ENCODE measurements at places on chromosomes 7 and 10.

DNA sequence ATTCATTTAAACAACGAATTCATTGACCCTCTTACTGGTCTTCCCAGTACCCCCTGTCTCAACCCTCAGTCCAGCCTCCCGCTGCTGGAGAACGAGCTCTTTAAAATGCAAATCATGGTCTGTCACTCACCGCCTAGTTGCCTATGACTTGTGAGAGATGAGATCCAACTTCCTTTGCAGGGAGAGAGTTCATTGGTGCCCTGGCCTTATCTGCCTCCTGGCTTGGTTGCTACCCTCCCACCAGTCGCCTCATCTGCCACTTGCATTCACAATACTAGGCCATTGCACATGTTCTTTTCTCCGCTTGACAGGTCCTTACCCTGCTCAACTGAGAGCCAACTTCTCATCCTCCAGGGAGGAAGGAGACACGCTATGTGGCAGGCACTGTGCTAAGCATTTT, 54.0 kb upstream of the MXI1 start:
- DNase-seq, result no peak

- no peak for DNase-seq
Observed at GRCh38 chr10:20765066-20765465, 132.0 kb downstream of the NEBL start.

GRCh38 chr7:52753855-52754254, 281.6 kb upstream of the POM121L12 start:
- no peak for DNase-seq

DNA sequence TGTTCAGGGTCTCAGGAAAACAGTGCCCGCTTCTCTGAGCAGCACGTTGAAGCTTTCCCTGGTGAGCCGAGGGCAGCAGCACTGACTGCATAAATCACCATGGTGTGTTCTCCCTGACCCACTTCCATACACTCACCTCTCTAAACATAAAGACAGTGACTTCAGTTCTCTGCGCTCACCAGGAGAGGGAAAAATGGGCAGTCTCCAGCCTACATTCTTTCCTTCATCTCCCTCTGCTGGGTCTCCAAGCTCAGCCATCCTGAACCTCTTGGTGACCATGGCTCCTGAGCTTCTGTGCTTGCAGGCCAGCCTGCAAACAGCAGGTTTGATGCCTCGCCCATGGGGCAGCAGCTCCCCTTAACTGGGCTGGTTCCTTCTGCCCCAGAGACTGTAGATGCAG, 236.6 kb upstream of the ZNF32 start:
- no peak for DNase-seq

- DNase-seq, result peak; percentile 78
Observed at GRCh38 chr10:104580774-104581675, 60.1 kb upstream of the SORCS3 start.

GRCh38 chr10:89792187-89792586, 90.8 kb downstream of the KIF20B start:
- DNase-seq, result no peak

DNA sequence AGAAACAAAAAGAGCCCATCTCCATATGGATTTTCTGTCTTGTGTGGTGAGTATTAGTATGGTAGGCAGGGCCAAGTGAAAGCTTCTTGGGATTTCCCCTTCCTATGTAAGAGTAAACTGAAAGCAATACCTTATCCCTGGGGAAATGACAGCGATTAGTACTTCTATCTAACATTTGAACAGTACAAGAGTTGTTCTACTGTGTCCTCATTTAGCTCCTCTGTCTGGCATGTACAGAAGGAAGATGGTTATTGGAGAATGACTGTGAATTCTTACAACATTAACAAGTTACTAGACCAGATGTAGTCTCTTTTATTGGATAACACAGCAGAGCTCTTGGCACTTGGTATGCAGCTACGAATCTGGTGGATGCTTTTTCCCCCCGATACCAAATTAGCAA, 17.9 kb upstream of the TRIL start:
- DNase-seq, result no peak

DNA sequence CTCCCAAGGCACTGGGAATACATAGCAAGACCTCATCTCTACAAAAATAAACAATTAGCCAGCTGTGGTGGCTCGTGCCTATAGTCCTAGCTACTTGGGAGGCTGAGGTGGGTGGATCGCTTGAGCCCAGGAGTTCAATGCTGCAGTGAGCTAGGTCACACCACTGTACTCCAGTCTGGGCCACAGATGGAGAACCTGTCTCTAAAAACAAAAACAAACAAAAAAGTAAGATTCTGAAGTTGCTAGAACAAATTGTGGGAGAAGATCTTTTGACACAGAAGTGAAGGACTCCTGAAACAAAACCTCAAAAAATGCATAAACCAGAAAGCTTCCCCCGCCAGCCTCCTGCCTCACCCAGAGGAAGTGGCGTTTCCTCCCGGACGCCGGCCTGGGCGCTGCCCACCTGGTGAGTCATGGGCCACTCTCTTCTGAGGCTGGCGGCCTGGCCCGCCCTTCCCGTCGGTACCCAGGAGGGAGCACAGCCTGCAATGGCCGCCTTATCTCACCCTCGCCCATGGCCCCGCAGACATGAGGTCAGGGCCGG, 25.4 kb upstream of the ELN start:
- DNase-seq, result peak; percentile 27

GRCh38 chr10:12351447-12351846, 2.1 kb downstream of the CAMK1D start:
- peak; percentile 24 for DNase-seq

DNA sequence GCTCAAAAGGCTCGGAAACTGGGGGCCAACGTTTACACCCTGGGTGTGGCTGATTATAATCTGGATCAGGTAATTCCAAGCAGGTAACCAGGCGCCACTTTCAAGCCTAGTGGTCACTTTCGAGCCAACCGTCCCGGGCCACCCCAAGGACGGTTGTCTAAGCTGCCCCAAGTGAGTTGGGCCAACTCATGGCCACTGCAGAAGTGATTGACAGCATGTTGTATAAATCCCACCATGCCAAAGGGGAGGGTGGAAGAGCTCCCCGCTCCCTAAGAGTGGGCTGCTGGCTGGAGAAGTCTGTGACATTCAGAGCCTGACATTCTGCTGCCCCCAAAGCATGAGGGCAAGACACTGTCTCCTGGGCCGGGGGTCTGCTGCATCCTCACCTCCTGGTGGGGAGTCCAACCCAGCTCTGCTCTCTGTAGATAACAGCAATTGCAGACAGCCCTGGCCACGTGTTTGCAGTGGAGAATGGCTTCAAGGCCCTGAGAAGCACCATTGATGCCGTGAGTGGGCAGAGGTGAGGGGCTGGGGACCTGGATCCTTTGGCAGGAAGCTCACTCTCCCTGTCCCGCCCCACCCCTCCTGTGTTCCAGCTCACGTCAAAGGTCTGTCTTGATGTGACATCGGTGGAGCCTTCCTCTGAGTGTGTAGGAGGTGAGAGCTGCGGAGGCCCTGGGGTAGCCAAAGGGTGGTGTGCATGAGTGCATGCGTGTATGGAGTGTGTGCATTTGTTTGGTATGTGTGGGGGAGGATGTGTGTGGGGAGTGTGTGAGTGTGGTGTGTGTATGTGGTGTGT, 10.8 kb downstream of the ANTXRL start:
- peak; percentile 36 for DNase-seq

GRCh38 chr7:151885202-151885580, 8.3 kb upstream of the PRKAG2 start:
- DNase-seq, result no peak

DNA sequence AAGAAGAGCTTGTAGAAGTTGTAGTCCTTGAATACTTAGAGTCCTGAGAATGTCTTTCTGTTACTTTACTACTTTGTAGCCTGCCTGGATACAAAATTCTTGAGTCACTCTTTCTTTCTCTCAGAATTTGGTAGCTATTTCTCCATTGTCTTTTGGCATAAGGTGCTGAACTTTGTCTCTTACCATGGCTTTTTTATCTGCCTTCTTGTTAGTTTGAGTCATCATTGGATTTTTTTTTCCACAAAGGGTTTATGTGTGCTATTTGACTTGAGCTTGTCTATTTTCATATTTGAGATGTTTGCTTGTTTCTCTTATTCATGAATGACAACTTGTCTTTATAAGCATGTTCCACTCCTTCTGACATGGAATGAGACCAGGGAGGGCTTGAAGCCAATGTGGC, 74.5 kb upstream of the EXOC6 start:
- DNase-seq, result no peak

- no peak for DNase-seq
Observed at GRCh38 chr10:88901206-88901983, 21.4 kb downstream of the STAMBPL1 start.

DNA sequence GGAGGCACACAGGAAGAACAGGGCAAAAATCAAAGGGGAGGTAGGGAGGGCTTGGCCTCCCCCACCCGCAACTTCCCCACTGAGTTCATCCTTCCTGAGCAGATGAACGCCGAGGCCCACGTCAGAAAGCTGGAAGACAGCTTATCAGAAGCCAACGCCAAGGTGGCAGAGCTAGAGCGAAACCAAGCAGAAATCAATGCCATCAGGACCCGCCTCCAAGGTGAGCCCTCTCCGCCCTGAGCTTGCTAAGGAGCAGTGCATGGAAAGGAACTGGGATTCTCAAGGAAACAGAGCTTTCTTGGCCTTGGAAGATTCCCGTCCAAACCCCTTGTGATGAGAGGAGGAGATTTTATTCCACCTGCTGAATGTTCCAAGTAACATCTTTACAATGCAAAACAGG, 16.5 kb downstream of the MYH16 start:
- DNase-seq, result no peak

DNA sequence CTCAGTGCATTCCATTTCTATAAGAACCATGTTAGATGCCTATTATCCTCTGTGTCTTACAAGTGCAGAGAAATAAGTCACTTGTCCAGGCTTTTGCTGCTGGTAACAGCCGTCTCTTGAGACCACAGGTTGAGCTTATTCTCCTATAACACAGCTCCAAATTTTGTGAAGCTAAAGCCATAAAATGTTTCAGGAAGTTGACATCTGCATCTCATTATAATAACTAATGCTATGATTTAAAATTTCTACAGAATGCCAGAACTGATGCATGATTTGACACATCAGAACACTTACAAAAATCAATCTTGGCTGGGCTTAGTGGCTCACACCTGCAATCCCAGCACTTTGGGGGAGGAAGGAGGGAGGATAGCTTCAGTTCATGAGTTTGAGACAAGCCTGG, 986.9 kb downstream of the TYW1 start:
- no peak for DNase-seq

DNA sequence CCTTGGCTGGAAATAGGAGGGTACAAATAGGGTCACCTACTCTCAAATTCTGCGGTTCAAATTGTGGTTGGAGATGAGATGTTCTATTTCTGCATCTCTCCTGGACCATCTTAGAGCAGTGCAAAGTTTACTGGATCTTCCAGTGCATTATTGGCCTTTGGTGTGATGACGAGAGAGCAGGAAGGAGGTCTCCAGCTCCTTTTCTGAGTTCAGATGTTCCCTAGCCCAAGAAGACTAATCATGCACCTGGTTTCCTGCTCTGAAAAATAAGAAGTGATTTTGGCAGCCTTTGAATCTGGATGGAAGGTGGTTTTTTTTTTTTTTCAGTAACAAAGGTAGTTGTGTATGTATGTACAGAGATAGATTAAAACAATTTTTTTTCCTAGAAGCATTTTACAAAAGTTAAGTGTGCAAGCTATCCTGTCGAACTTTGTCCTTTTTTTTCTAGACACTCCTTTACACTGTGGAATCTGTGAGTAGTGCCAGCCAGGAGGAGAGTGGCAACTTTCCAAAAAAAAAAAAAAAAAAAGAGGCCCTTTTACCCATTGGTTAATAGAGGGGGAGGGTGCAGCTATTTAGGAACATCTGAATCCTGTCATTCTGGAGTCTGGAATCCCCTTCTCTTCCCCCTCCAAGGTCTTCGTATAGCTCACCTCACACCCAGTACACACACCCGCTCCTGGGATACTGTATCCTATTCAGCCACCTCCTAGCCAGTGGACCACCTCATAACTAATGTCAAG, 26.3 kb downstream of the PAPSS2 start:
- DNase-seq, result no peak

DNA sequence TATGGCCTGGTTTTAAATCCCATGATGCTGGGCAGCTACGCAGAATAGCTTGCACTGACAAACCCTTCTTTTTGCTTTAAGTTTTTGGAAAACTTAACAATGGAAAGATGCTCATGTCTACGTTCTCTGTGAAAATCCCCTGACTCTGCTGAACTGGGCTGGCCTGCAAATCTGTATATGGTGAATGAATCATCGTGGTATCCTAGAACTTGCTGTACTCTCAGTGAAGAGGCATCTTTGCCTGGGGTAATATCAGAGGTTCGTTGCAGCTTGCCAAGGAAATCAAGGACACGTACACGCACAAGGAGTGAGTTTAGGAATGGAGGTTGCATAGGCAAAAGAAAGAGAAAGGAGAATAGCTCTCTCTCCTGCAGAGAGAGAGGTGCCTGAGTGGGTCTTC, 382.0 kb upstream of the ADARB2 start:
- DNase-seq, result no peak

DNA sequence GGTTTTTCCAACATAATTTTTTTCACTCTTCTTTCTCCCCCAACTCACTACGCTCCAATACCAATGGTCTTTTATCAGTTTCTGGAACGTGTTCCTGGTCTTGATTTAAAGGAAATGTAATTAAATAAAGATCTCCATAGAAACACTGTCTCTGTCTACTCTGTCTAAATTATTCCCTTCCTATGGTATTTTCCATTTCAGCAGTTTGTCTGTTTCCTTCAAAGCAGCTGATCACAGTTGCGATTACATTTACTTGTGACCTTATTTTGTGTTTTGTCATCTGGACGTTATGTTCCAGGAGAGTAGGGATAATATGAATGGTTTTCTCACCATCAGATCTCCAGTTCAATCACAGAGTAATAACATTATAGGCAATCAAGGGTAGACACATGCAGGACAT, 359.2 kb downstream of the NRG3 start:
- no peak for DNase-seq

- DNase-seq, result no peak
Observed at GRCh38 chr10:68924593-68924992, 23.5 kb downstream of the DDX50 start.
